Activated CD4-positive, alpha-beta T cell treated with anti-CD3 and anti-CD28 coated beads, Interleukin-2, amount 10 ng/mL, durations not matched to agents 24 days and 14 days (primary cell): ENCODE measurements at places on chromosomes 7 and 10.

DNA sequence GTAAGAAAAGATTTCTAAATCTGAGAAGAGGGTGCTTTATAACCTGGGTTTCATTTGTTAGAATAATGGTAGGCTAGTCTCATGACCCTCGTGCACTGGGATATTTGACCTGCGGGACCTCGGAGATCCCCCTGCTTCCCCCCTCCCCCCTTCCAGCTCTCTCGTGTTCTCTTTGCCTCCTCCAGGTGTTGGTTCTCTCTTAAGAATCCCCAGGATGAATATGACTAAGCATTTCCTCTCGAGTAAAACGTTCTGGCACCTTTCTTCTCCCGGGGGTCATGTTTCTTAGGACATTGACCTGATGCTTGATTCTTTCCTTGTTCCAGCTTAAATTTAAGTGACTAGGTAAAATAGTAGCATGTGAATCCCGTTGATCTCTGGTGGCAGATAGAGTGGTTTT, 71.2 kb downstream of the SHH start:
- DNase-seq, result no peak

- DNase-seq, result no peak
These were observed 152.1 kb downstream of the LHFPL3 start for GRCh38 chr7:104480529-104480928.

- no peak for DNase-seq
These were observed 339.9 kb upstream of the LRRN3 start for GRCh38 chr7:110750931-110751605.

GRCh38 chr7:50287129-50287528, 17.4 kb upstream of the IKZF1 start:
- peak; percentile 42 for DNase-seq
